ENCODE measurements at places on chromosomes 4 and X.

DNA sequence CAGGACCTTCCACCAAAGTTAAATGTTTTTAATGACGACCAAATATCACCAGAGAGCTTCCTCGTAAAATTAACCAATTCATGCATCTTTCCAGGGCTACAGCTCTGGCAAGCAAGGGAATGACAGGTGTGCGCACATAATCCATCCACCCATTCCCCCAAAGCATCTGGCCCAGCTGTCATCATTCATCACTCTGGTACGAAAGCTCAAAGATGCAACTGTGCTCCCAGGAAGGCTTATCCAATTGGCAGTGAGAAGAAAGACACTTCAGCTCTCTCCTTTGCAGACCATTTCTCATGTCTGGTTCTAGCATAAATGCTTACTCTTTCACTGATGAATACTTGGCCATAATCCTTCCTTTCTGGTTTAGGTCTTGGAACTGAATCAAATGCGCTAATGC, 139.2 kb downstream of the NSUN7 start:
- DNase-seq = no peak

- no peak for DNase-seq
These were observed 87.4 kb downstream of the FAM9B start for GRCh38 chrX:8946563-8946962.

- no peak for DNase-seq
These were observed 103.5 kb upstream of the ENPEP start for GRCh38 chr4:110372485-110372884.

GRCh38 chr4:3317011-3317655, 24.3 kb downstream of the RGS12 start:
- DNase-seq = no peak

- DNase-seq = no peak
These were observed 106.4 kb upstream of the NWD2 start for GRCh38 chr4:37138019-37138653.
